MCF 10A (cell line): ENCODE measurements at places on chromosomes 2 and 18.

DNA sequence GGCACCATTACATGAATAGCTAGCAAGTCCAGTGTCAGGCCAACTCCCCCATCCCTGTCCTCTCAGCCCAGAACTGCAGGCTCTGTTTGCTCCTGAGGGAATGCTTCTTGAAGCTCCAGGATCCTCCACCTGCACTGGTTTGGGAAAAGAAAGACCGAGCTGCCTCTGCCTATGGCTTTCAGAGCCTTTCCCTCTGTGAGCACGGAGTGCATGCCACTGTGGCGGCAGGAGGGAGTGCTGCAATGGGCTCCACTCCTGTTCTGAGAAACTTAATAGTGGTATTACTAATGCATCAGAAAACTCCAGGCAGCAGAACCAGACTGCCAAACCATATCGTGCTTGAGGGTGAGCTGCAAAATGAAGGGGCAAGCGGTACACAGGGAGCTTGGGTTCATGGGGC is 271.8 kb downstream of the SRBD1 start:
- DNase-seq: no peak

GRCh38 chr18:33014060-33014796 is 241.4 kb upstream of the KLHL14 start:
- DNase-seq: no peak

GRCh38 chr18:44473394-44474066 is 207.2 kb upstream of the SETBP1 start:
- DNase-seq: no peak

DNA sequence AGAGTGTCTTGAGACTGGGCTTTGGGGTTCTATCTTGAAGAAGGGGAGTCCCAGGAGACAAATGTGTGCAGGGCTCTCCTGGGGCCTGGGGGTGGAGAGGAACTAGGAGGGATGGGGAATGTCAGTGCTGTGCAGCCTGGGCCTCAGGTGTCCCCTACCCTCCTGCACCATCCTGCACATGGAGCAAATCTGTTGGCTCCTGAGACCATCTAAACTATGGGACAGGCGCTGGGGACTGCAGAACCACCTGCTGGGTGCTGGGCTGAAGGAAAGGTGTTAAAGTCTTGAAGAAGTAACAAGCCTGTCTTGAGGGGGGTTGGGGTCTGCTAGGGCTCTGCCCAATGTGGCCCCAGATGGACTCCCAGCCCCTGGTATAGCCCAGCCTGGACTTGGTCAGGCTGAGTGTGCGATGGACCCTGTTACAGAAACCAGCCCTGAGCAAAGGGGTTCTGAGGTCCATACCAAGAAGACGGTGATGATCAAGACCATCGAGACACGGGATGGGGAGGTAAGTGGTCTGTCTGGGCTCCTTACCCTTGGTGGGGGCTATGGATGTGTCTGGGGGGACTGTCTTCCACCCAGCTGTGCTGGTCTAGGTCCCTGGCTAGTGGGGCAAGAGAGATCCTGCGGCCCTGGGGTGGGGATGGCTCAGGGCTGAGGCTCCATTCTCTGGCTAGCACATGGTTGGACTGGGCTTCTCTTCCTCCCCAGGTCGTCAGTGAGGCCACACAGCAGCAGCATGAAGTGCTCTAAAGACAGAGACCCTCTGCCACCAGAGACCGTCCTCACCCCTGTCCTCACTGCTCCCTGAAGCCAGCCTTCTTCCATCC is 7.3 kb downstream of the DES start:
- DNase-seq: no peak

DNA sequence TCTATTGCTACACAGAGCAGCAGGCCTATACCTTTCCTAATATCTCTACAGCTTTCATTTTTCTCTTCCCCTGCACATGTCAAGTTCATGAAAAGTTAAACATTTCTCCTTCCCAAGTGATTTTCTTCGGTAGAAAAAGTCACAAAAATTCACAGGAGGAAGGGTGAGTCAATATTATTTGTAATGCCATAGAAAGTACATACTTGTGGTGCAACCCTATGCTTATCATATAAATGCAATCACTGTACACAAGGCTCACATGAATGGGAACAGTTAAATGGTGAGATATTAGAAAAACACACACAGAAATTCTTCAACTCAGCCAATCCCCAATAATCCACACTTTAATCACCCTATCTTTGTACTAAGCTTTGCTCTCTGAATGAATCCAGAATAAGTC is 651.6 kb downstream of the LRRTM4 start:
- DNase-seq: peak; percentile 8

DNA sequence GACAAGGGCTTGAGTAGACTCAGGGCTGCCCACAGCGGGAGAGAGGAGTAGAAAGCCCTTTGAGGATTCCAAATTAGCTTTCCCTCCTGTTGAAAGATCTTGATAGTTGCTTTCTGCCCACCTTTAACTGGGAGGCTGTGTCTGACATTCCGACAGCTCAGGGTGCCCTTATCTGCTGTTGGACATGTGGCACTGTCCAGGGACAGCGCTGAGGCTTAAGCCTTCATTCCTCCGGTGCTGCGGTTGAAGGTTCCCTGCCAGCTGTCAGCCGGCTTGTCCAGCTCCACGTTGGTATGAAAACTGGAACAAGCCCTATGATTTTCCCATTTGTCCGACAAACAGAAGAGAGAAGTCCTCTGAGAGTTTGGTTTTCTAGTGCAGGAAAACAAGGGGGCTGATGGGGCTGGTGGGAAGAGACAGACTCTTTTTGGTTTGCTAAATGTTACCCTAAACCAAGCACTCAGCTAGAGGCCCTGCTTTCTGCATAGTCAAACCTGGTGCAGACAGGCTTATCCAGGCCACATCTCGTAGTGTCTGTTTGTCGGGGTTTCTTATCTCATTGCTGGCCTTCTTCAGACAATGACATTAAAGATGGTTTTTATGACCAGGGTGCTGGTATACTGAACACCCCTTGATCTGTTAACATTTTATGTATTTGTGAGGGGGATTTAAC is 24.5 kb downstream of the GREB1 start:
- no peak for DNase-seq

DNA sequence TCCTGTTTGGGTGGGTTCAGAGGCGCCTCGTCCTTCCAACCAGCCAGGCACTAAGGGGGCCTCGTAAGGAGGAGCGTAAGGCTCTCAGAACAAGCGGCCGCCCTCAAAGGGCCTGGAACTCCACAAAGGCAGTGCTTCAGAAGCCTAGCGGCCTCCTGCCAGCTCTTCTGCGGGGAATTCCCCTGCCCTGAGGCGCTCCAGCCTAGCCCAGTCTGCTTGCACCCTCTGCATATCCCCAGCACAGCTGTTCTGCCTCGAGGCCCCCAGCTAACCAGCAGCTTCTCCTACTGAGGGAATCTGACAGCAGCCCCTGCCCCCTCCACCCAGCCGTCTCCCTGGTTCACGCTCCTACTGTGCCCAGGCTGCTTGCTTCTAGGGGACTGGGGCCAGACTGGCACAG is 265.9 kb downstream of the TFCP2L1 start:
- DNase-seq: no peak

- no peak for DNase-seq
These were observed 197.3 kb downstream of the PTPRM start for GRCh38 chr18:7764405-7764804.

- DNase-seq: no peak
These were observed 2.7 kb downstream of the STK16 start for GRCh38 chr2:219247678-219248642.

DNA sequence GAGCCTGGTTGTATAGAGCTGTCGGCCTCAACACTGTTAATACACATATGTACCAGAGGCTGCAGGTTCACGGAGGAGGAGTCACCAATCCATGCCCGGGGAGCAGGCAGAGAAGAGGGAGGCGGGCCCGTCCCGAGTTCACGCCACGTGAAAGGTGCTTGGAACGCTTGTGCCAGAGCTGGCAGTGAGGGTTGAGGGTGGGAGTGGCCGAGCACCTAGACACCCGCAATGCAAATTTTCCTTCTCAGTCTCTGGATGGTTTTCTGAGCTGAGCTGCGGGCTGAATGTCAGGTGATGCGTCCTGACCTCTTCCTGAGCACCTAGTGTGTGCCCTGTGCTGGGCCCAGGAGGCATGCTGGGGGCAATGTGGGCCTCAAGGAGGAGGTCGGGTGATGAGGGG is 52.2 kb downstream of the ODC1 start:
- no peak for DNase-seq

GRCh38 chr2:240250150-240250984 is 109.9 kb upstream of the OTOS start:
- no peak for DNase-seq

- peak; percentile 68 for DNase-seq
These were observed 148.8 kb upstream of the SRD5A2 start for GRCh38 chr2:31729442-31730092.

GRCh38 chr18:23193742-23194141 is 58.5 kb downstream of the CABLES1 start:
- DNase-seq: no peak

GRCh38 chr2:122411231-122411630 is 655.8 kb downstream of the TSN start:
- DNase-seq: no peak
